B cell (primary cell): ENCODE measurements at places on chromosomes 16 and 17.

DNA sequence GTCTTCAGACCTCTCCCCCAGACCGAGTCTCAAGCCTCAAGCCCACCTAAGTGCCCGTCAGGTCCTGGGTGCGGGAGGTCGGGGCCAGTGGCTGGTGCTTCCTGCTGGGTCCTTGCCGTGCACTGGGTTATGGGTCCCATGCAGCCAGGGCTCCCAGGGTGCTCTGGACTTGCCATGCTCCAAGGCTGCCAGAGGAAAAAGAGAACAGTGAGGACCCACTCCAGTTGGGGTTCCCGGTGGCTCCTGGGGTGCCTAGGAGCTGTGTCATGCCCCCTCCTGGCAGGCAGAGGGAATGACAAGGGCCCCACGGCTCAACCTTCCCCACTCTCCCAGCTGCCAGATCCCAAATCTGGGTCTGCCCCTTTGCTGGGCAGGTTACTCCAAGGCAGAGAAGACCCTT lies 3.8 kb downstream of the SNX20 start:
- DNase-seq: no peak

GRCh38 chr17:76134911-76135809 lies 5.9 kb downstream of the FOXJ1 start:
- no peak for DNase-seq

DNA sequence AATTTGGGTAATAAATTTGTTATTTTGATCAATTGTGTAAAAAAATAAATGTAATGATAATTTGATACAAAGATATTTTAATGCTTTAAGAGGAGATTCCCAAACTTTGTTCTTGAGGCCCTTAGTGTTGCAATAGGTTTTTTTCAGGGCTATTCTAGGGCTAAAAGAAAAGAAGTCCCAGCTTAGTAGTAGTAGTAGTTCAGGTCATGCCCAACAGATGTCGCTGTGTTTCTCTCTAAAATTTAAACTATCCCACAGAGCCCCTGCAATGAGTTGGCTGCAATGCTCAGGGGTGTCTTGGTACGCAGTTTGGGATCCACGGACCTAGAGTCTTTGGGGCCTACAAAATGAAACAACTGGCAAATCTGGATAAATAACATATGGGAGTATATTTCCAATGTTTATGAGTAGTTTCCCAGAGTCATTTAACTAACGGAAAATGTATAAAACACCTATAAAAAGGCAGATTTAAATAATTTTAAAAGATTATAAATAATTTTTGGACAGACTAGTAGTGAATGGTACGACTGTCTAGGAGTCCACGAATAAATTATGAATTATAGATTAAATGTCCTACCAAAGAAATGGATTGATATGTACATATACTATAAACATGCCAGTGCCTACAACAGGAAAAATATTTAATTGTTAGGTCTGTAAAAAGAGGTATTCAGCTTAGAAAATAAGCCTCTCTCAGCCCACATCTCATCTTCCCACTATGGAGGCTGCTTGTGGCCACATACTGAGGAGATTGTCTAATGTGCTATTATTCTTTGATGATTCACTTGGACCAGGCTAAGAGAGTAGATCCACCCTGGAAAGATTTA lies 228.5 kb upstream of the PMFBP1 start:
- DNase-seq: peak; percentile 54

- no peak for DNase-seq
Observed at GRCh38 chr17:41391535-41391934, 5.9 kb downstream of the KRT31 start.

DNA sequence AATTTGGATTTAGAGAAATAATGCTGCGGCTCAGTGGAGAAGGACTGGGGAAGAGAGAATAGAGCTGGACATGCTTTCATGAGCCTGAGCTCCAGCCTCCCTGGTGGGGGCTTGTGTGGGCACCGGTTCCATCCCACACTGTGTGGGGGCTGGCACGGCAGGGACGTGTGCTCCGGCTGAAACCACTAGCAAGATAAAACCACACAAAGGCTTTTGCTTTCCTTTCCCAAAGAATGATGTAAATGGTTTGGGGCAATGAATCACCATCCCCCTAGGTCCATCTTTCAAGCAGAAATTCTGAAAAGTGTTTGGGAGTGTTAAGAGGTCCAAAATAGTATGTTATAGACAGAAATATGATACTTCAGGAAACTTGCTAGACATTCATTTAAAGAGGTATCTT lies 77.0 kb downstream of the CDH11 start:
- DNase-seq: no peak
